ENCODE measurements at places on chromosomes 6 and 20.
A peak's percentile ranks its signal among the peaks of the same experiment; 100 is the strongest.

DNA sequence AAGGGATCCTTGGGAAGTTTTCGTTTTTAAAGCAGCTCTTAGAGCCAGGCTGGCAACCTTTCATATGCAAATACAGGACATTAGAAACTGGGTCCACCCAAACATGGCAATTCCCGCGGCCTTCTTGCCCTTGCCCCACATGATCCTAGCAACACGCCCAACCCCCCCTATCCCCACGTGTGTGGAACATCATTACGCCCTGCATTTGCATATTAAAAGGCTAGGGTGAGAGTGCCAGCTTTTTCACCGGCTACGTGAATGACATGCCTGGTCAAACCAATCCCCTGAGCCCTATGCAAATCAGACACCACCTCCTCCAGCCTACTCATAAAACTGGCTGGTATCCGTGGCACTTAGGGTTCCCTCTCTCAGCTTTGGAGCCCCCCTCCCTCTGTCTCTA is 88.1 kb downstream of the TNFRSF21 start:
- no peak for DNase-seq

- DNase-seq = no peak
These were observed 29.3 kb downstream of the NT5E start for GRCh38 chr6:85479208-85479607.

DNA sequence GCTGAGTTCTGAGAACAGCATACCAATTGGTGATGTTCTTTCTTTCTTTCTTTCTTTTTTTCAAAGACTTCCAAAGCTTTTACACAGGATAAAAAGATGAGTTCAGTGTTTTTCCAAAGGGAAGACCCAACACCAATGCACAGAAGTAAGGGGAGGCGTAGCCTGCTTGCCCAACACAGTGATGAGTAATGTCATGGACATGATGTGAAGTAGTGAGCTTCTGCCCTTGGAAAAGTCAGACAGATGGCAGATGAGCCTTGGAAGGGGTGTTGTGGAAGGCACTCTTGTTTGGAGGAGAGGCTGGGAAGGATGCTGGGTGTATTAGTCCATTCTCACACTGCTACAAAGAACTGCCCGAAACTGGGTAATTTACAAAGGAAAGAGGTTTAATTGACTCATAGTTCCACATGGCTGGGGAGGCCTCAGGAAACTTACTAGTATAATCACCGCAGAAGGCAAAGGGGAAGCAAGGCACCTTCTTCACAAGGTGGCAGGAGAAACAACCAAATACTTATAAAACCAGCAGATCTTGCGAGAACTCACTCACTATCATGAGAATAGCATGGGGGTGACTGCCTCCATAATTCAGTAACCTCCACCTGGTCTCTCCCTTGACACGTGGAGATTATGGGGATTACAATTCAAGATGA is 12.6 kb downstream of the LRP11 start:
- peak; percentile 65 for DNase-seq

DNA sequence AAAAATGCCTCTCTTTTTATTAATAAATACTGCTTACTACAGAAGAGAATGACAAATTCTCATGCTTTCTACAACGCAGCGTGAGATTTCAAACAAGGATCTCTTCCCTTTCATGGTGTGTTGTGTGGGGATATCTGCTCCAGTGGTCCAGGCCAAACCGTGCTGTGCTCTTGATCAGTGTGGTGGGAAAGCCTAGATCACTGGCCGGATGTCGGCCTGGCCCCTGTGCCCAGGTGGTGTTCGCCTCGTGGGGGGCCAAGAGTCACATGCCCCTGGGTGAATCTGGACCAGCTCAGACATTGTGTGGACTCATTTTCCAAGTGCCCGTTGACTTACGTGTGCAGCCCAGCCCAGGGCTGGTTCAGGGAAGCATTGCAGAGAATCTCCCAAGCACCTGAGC is 4.3 kb downstream of the CDH4 start:
- DNase-seq = no peak

DNA sequence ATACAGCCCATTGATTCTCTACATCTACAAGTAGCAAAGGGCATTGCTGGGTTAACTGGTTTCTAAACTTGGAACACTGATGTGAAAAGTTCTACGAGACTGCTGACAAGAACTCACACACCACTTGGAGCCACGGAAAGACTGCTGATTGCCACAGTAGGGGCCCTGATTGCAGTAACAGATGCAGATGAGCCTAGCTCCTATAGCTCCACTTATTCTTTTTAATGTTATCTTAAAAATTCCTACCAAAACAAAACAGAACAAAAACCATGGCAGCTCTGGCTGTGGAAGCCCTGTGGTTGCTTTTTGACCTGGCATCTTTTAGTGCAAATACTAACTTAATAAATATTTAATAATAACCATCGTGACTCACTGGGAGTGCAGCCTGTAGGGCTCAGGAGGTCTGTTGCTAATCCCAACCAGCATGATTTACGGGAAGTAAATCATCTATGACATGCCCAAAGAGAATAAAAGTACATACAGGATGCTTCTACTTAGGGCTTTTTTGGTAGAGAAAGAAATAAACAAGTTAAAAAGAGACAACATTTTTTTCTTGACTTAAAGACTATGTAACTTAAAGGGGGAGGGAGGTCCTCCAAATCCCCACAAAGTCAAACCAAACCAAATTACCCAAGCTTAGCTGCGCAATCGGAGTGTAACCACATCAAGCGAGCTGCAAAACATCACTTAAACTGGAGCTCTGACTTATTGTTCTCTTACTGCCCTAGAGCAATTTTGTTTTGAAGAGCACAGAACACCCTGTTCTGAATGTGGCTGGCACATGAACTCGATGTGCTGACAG is 87.2 kb downstream of the FKBP5 start:
- DNase-seq = peak; percentile 51

- no peak for DNase-seq
These were observed 43.0 kb downstream of the MRS2 start for GRCh38 chr6:24445704-24446103.

- peak; percentile 2 for DNase-seq
These were observed 350.3 kb downstream of the KIF16B start for GRCh38 chr20:16222859-16223411.

- DNase-seq = peak; percentile 97
These were observed 17.7 kb upstream of the CCDC167 start for GRCh38 chr6:37517411-37517812.

DNA sequence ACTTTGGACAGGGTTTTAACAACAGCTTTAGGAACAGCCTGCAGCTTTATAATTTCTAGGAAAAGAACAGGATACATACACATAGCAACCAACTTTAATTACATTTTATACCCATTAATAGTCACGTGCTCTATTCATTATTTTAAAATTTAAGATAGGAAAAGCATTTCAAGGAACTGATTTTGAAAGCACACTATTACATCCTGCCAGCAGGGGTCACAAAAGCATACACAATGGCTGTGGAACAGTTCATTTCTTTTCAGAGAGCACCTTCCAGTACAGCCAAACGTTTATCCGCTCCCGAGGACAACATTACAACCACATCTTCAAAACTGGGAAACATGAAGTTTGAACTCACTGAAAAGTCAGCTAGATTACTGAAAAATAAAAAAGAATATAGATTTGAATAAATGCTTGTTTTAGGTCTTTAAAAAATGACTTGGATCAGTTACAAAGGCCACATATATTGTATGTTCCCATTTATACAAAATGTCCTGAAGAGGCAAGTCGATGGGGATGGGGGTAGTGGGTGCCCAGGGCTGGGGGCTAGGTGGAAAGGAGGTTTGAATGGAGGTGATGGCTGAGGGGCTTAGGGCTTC is 104.6 kb upstream of the EXOC2 start:
- DNase-seq = peak; percentile 52

- DNase-seq = peak; percentile 51
These were observed 231.2 kb upstream of the ZFP64 start for GRCh38 chr20:52422574-52423336.

DNA sequence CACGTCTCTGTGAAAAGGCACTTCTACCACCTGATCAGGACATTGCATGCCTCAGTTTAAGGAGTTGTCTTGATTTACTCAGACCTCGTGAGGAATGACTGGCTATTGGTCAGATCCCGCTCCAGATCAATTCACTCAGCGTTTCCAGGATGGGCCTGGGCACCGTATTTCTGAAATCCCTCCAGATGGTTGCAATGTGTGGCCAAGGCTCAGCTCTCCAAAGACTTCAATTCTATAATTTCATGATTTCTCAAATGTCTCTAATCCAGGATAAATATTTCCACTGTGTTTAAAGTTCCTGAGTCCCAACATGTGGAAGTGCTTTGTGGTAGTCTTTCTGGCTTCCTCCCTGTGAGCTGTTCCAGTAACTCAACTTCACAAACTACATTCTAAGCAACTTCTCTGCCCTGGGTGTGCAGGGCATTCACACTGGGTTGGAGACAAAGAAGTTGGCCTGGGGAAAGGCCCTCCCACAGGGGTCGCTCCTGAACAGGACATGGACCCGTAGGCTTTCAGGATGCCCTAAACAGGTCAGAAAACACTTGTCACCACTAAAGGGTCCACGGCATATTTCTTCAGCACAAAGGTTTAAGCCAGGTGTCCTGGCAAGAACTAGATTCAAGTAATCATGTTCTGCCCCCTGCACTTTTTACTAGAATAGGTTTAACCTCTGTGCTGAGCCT is 212.1 kb downstream of the WDR27 start:
- DNase-seq = no peak

DNA sequence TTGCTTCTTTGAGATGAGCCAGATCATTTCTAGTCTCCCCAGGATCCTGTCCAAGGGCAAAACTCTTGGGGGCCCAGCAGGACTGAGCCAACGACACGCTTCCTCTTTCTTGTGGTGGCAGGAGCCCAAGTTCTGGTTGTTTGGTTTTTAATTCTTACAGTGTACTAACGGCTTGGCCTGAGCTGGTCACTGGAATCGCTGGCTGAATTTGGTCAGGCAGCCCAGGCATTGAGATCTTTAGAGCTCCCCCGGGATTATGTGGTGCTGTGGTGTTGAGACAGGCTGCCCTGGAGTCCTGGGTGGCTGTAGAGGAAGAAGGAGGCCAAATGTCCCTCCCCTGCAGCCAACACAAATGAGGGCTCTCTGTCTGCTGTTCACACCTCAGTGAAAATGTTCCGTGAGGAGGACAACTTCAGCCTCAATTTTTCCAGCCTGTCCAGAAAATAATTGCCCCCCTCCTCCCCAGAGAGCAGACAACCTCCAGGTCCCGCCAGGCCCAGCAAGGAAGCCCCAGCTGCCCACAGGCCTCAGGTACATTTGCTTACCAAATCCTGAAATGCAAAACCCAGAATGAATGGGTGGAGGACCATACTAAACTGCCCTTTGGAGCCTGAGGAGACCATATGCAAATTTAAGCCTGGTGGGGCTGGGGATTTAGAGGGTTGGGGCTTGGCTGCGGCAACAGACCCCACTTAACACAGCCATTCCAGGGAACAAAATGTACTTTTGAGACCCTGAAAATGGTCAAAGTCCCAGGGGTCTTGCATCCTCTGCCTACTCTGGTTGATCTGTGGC is 23.6 kb downstream of the BNIP5 start:
- DNase-seq = peak; percentile 81

- no peak for DNase-seq
These were observed 2.5 kb upstream of the MMP9 start for GRCh38 chr20:46006022-46006705.

DNA sequence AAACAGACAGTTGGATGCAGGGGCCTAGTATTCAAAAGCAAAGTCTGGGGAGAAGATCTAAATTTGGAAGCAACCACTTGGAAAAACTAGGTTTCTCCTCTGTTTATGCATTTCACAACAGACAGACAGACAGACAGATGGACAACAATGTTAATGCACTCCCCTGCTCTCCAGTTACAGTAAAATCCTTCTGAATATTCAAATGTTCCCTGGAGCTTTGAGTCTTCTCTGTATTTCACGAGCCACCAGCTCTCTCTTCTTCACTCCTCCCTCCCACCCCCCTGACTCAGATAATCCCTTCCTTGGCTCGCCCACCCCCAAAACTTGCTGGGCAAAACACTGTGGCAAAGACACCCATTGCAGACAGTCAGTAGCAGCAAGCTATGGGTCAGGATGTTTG is 129.3 kb upstream of the TOP1 start:
- no peak for DNase-seq

DNA sequence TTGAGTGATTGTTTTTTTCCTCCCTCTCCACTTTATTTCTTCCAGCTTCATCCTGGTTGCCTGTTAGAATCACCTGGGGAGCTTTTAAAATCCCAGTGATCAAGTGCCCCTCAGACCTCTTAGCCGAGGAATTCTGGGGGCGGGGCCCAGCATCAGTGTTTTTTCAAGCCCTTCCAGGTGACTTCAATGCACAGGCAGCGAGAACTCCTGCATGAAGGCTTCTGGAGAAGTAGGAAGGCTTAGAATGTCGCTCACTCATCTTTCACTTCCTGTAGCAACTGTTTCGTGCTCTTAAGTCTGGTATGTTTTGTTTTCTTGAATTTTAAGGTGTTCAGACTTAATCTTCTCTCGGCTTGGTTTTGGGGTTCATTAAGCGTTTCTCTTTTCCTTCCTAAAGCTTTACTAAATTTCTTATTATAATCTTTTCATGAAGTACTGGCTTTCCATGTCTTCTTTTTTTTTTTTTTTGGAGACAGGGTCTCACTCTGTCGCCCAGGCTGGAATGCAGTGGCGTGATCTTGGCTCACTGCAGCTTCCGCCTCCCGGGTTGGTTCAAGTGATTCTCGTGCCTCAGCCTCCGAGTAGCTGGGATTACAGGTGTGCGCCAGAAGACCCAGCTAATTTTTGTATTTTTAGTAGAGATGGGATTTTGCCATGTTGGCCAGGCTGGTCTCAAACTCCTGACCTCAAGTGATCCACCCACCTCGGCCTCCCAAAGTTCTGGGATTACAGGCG is 30.9 kb upstream of the TULP1 start:
- no peak for DNase-seq

GRCh38 chr6:132188556-132189264 is 212.6 kb downstream of the MOXD1 start:
- peak; percentile 19 for DNase-seq

DNA sequence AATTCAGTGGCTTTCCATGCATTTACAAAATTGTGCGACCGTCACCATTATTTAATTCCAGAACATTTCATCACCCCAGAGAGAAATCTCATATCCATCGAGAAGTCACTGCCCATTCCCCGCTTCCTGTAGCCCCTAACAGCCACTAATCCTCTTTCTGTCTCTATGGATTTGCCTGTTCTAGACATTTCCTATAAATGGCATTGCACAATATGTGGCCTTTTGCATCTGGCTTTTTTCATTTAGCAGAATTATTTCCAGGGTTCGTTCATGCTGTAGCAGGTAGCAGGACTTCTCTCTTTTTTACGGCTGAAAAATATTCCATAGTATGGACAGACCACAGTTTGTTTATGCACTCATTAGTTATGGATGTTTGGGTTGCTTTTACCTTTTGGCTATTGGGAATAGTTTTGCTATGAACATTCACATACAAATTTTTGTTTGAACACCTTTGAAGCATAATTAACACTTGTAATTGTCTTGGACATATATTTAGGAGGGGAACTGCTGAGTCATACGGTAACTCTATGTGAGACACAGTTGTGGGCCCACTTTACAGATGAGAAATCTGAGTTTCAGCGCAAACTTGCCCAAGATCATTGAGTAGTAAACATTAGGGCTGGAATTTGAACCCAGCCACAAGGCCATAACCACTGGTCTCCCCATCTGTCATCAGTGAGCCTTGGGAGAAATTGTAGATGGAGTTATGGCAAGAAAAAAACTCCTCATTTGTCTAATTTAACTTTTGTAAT is 126.9 kb downstream of the BMP7 start:
- DNase-seq = no peak

GRCh38 chr6:161094955-161095354 is 103.4 kb downstream of the MAP3K4 start:
- DNase-seq = no peak

GRCh38 chr20:61668065-61668650 is 397.5 kb downstream of the TAF4 start:
- DNase-seq = peak; percentile 1
